NCI-H1694 treated with DMSO at 0.1 percent for 48 hours (cell line): ENCODE measurements at places on chromosomes 11 and 22.

- DNase-seq: no peak
These were observed 225.0 kb downstream of the BLID start for GRCh38 chr11:121890946-121891515.

GRCh38 chr22:23804781-23805291, 18.1 kb downstream of the SMARCB1 start:
- DNase-seq: no peak

GRCh38 chr11:101442171-101442570, 141.6 kb downstream of the TRPC6 start:
- DNase-seq: no peak

DNA sequence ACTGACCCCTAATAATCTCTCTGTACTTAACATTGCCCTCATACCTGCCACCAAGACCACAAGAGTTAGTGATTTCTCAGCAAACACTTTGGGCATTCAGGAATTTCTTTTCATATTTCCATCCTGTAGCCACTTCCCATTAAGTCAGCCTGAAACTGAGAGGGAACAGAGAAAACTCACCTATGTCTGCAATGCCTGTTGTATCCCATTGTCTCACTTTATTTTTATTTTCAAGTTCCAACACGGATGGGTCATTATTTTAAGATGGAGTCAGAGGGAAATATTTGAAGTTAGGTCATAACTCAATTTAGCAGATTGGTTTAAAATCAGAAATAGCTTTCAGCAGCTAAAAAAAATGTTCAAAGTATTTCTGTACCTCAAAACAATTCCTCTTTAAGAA, 937.8 kb upstream of the CHORDC1 start:
- DNase-seq: no peak

- peak; percentile 11 for DNase-seq
These were observed 27.5 kb upstream of the MTNR1B start for GRCh38 chr11:92941676-92942571.
